ENCODE measurements at places on chromosomes 1 and 21.

DNA sequence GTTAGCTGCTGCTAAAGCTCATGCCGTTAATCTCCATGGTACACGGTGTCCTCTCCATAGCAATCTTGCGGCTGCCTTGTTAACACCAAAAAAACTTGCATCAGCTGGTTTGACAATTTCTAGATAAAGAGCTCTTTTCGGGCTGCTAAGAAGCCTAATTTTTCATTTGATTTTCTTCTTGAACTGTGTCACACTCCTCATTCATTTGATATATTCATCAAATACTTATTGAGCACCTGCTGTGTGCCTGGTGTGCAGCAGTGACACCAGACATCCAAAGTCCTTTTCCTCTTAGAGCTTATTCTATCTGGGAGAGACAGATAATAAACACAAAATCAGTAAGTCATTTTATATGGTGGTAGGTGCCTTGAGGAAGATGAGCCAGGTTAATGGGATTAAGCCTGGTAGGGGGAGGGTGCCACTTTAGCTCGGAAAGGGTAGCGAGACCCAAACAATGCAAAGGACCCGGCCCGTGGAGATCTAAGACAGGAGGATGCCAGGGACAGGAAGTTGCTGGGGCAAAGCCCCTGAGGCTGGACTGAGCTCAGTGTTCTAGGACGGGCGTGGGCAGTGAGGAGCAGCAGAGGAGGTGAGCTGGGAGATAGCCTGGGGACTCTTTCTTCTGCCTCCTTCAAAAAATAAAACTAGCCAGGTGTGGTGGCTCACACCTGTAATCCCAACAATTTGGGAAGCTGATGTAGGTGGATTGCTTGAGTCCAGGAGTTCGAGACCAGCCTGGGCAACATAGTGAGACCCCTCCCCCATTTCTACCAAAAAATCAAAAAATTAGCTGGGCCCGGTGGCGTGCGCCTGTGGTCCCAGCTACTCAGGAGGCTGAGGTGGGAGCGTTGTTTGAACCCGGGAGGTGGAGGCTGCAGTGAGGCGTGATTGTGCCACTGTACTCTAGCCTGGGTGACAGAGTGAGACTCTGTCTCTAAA, 50.7 kb upstream of the LGALS8 start:
- DNase-seq: no peak

DNA sequence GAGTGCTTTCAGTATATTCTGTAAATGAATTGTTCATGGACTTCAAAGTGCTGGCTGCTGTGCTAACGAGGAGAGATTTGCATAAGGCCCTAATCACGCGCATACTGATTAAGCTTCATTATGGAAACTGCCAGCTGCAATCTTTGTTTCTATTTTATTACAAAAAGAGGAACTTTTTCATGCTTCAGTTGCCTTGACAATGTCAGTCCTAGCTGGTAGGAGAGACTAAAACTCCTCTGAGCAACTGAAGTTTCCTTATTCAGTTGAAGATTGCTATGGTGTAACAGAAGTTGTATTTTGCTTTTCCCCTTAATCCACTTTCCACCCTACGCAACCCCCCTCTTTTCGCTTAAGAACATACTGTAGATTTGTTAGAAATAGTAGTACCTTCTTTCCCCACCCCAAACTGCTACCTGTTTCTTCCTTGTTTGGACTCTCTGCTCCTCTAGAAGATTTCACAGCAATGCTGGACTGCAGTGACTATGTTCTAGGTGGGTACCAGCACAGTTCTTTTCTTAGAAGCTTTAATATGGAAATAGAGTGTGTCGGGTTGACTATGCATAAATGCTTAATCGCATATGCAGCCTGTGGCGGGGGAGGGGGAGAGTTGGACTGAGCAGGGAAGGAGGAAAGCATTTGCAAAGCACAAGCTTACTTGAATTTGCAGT, 108.3 kb downstream of the POU2F1 start:
- no peak for DNase-seq

DNA sequence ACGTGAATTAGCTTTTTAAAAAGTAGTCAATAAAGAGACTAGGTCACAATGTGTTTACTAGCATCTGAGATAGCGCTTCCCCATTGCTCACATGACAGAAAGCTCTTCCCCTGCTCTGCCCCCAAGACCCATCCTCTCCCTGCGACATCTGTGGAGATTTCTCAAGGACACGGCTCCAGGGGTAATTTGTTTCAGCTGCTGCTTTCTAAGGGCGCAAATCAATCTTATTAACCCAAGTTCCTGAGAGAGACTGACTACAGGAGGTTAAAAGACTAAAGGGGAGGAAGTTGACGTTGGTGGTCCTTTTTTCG, at the start of gene MYOCOS:
Gene MYOCOS, plus strand, starts transcription at position 92 of the 311 bp plus-strand sequence. CDS start 1,641 bp downstream, outside the sequence.
- no peak for DNase-seq

GRCh38 chr1:211511947-211512346, 20.0 kb upstream of the RD3 start:
- DNase-seq: no peak

GRCh38 chr1:28156821-28157220, 19.7 kb downstream of the PTAFR start:
- DNase-seq: no peak

GRCh38 chr1:243884603-243885002, 34.6 kb upstream of the AKT3 start:
- no peak for DNase-seq

GRCh38 chr1:182549346-182549745, 39.7 kb downstream of the RNASEL start:
- DNase-seq: no peak

- no peak for DNase-seq
Measured at GRCh38 chr21:40840401-40841125, 6.4 kb downstream of the DSCAM start.

GRCh38 chr1:61043010-61043820, 39.1 kb upstream of the NFIA start:
- peak; percentile 84 for DNase-seq

DNA sequence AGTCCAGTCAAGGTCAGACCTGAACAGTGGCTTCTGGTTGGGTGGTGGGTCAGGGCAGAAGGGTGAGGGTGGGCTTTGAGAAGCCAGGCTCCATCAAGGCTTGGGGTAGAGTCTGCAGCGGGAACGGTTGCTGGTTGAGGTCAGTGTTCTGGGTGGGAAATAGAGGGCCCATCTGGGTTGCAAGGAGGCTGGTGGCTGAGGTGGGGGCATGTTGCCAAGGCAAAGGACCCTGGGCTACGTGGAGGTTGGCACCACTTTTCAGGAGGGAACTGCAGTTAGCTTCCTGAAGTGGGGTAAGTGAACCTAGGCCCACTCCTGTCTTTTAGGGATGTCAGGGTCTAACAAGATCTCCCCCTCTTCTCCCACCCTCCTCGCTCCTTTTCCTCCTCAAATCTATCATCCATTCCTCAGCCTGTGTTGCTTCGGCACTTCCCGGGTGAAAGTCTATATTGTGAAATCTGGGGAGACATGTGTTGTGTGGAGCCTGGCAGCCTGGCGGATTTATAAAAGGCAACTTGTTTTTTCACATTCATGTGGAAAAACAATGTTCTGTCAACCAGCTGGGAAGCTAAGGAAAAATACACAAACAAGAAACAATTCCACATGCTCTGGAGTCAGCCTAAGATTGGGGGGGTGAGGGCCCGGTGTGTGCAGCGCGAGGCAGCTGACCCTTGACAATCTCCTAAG, 1.5 kb downstream of the IL22RA1 start:
- DNase-seq: no peak

- no peak for DNase-seq
Measured at GRCh38 chr1:178774263-178774662, 49.2 kb downstream of the RALGPS2 start.

All from activated CD4-positive, alpha-beta T cell treated with anti-CD3 and anti-CD28 coated beads, Interleukin-2, amount 50 U/mL, for 1 hour (primary cell).